Activated CD4-positive, alpha-beta memory T cell treated with anti-CD3 and anti-CD28 coated beads, Interleukin-2, amount 10 ng/mL, durations not matched to agents 7 days and 5 days (primary cell): ENCODE measurements at places on chromosomes 16 and 17.

DNA sequence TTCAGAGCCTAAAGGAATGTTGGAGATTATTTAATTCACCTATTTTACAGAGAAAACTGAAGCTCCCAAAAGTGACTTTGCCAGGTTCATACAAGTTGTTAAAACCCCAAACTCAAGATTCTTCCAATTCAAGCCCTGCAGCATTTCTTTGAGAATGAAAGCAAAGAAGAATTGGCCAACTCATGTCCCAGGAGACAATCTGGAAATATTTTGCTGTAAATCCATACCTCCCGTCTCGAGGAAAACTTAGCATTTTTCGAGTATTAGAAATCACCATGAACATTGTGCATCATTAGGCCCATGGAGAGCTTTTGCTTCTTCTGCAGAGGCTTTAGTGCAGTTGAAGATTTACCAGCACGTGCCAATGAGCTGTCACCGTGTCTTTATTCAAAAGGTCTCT is 176.4 kb upstream of the KCNJ16 start:
- no peaks in the 10 kb centered on the region for H3K27me3 ChIP-seq
- H3K27ac ChIP-seq: no peak overlapping the region
- no peaks in the 10 kb centered on the region for H3K36me3 ChIP-seq
- H3K4me3 ChIP-seq: no peak overlapping the region
- H3K4me1 ChIP-seq: no peaks in the 10 kb centered on the region

DNA sequence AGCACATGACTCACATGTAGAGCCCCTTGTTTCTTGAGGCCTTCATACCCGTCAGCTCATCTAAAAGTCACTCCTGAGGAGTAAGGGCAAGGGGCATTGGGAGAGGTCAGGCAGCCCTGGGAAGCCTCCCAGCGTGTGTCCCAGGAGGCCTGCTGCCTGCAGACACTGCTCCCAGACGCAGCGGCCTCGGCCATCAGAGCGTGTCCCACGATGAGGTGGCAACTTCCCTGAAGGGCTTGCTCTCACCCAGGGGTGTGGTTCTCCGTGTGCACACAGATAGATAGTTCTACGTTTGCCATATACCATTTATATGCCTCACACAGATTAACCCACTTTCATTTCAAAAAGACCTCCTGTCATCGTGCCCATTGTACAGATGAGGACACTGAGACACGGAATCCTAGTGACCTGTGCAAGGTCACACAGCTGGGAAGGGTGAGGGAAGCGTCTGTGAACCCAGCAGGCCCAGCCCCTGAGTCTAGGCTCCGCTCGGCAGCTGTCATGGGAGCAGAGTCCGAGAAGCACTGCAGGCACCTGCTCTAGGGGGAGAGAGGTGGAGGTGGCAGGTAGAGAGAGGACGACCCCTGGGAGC is 8.3 kb downstream of the TUBB3 start:
- no peak overlapping the region for H3K27ac ChIP-seq
- peaks cover 2% of the 10 kb centered on the region for H3K4me1 ChIP-seq
- H3K4me3 ChIP-seq: no peak overlapping the region
- no peak for DNase-seq
- H3K27me3 ChIP-seq: peaks cover 2% of the 10 kb centered on the region
- no peaks in the 10 kb centered on the region for H3K36me3 ChIP-seq

- H3K4me3 ChIP-seq: no peak overlapping the region
- H3K27ac ChIP-seq: no peak overlapping the region
- H3K36me3 ChIP-seq: no peaks in the 10 kb centered on the region
Observed at GRCh38 chr17:68624381-68624780, 23.2 kb upstream of the FAM20A start.

DNA sequence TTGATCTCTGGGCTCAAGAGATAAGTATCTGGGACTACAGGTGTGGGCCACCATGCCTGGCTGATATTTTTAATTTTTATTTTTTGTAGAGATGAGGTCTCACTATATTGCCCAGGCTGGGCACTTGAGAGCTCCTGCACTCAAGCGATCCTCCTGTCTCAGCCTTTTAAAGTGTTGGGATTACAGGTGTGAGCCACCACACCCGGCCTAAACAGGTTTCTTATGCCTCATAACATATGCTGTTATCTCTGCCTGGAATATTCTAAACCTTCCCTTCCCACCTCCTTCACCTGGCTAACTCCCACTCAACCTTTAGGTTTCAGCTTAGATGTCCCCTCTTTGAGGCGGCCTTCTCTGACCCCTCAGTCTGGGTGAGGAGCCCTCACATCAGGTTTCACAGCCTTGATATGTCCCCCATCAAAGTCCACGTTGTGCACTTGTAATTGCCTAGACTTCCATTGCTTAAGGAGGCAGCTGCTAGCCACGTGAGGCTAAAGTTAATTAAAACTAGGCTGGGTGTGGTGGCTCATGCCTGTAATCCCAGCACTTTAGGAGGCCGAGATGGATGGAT is 8.6 kb upstream of the CNP start:
- no peak for DNase-seq
- H3K4me1 ChIP-seq: no peaks in the 10 kb centered on the region
- no peaks in the 10 kb centered on the region for H3K27me3 ChIP-seq
- no peak overlapping the region for H3K4me3 ChIP-seq

DNA sequence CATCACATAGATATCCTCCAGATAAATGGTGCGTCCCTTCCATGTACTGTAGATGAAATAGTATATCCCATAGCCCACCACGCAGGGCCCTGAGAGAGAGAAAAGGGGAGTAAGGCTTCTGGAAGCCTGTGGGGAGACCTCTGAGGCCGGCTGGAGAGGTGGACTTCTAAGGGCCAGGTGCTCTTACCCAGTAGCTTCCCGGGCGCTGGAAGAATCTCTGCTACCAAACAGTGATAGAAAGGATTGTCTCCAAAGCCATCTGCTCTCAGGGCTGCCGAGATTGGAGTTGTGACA is 718 bp downstream of the SAT2 start:
- no peak overlapping the region for H3K27ac ChIP-seq
- H3K36me3 ChIP-seq: peaks cover 3% of the 10 kb centered on the region
- DNase-seq: no peak
- H3K27me3 ChIP-seq: no peaks in the 10 kb centered on the region
